GM12878 (cell line): ENCODE measurements at places on chromosomes 13 and 19. TPM values are rescaled to one million over a fixed set of nuclear protein-coding genes. Genes with fewer than 3 reads are reported as not detected.

GRCh38 chr13:34577051-34577450, 365.0 kb upstream of the NBEA start:
- no peak for DNase-seq

DNA sequence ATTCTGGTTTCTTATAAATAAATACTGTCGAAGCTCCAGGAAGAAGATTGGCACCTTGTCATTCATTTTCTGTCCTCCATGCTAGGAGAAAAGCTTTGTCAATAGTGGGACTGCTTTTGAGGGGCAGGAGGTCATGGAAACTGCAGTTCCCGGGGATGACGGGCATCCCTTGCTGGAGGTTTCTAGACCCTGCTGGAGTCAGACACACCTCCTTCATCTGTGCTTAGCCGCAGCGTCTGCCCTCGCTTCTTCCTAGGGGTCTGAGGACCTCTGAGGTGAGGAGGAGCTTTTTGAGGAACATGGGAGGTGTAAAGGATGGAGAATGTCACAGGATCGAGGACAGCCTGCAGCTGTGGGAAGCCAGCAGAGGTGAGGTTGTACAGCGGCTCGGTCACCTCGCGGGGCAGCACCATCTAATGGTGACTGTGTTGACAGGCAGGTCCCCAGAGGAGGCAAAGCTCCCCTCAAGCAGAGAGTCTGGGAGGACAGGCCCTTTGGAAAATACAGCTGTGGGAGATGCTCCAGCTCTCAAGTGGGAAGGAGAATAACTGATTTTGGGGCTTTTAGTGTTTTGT, 172.7 kb upstream of the RNF113B start:
- no peak for DNase-seq

DNA sequence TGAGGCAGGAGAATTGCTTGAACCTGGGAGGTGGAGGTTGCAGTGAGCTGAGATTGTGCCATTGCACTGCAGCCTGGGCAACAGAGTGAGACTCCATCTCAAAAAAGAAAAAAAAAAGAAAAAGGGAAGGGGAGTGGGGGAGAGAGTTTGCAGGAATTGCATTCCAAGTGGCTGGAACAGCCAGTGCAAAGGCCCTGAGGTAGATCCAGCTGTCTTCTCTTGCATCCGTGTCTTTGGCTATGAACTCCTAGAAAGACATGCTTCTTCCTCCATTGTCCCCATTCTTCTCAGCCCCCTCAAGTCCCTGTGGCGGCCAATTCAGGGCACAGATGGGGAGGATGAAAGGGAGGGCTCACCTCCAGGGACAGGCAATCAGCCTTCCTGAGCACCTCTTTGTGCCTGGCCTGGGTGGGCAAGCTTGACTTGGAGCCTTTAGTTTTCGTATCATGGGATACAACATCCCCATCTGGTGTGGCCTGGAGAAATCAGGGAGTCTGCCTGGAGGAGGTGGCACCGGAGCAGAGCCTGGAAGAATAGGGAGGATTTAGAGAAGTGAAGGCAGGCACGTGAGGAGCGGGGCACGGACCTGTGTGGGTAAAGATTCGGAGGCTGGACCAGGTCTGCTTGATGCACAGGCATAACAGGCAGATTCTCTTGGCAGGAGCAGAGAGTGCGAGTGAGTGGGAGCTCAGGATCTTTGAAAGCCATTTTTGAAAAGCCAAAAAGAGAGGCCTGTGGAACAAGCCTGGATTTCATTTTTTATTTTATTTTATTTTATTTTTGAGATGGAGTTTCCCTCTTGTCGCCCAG, 5.0 kb downstream of the ANKRD24 start:
- DNase-seq, result no peak

- no peak for DNase-seq
These were observed 135.4 kb downstream of the LACC1 start for GRCh38 chr13:44015118-44015517.

GRCh38 chr19:56836059-56836458, 4.5 kb downstream of the PEG3 start:
- DNase-seq, result no peak

DNA sequence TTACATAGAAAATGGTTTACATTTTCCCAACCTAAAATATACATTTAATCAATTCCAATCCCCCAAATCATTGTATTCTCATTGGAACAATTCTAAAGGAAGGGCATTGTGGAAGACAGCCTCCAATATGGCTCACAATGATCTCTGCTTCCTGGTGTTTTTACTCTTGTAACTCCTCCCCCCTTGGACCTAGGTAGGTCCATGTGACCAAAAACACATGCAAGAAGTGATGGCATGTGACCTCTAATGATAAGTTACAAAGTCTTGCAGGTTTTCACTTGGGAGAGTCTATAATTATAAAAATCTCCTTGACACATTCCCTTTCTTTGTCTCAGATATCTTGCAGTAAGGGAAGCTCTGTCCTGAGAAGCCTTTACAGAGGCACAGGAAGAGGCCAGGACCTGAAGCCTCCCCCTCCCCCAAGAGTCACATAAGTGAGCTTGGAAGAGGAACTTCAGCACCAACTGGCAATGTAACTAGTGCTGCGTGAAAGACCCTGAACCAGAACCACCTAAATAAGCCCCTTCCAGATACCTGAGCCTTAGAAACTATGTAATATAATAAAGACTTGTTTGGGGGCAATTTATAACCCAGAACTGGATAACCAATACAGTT, 816.2 kb upstream of the ATXN8OS start:
- no peak for DNase-seq

DNA sequence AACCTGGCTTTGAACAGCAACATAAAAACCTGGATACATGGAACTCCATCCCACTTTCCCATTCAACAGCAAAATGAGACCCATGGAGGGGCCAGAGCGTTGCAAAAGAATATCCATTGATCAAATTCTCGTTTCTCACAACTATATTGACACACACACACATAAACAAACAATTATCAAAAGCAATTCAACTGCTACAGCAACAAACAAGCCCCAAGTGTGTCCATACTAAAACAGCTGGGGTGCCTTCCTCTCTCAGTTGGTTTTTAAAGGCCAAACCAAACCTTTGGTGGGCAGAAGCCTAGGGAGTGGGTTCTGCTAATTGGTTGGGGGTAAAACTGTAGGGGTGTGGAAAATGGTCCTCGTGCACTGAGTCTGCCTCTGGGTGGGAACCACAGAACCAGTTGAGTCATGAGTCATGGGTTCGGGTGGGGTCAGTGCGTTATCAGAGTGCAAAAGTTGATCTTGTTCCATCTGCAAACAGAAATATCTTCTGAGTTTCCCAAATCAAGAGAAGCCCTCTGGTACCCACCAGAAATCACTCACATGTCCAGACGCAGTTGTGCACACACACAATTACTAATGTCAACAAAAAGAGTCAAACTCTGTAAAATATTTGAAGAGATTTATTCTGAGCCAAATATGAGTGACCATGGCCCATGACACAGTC, 18.5 kb downstream of the GPR42 start:
- DNase-seq, result no peak

GRCh38 chr19:42216653-42217519, 591 bp downstream of the DEDD2 start:
- DNase-seq, result no peak

GRCh38 chr13:63463782-63464610, 2048.3 kb upstream of the PCDH20 start:
- DNase-seq, result peak; percentile 21

DNA sequence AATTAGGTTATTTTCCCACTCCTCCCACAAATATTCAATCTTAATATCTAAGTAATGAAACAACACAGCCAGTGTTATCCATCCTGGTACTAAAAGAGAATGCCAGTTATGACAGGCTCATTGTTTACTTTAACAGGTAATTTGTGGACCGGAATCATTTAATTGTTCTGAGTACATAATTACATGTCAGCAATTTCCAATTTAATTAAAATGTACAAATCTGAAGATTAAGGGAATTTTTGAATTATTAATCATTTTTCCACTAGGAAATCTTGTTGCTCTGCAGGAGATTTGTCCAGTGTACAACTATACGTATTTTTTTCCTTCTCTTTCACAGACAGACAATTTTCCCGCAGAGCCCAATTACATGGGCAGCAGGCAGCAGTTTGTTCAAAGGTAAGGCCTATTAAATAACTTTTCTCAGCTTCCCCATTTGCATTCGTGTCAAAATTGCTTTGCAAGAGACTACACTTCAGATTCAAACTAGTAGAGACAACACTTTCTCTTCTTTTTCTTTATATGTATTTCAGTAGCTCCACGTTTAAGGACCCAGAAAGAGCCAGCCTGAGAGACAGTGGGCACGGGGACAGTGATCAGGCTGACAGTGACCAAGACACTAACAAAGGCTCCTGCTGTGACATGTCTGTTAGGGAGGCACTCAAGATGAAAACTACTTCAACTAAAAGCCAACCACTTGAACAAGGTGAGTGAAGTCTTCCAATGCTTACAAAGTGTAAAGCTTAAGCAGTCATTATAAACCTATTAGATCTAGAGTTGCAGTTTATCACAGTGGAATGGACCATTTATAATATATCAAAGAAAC, 34.8 kb downstream of the PCDH17 start:
- no peak for DNase-seq

DNA sequence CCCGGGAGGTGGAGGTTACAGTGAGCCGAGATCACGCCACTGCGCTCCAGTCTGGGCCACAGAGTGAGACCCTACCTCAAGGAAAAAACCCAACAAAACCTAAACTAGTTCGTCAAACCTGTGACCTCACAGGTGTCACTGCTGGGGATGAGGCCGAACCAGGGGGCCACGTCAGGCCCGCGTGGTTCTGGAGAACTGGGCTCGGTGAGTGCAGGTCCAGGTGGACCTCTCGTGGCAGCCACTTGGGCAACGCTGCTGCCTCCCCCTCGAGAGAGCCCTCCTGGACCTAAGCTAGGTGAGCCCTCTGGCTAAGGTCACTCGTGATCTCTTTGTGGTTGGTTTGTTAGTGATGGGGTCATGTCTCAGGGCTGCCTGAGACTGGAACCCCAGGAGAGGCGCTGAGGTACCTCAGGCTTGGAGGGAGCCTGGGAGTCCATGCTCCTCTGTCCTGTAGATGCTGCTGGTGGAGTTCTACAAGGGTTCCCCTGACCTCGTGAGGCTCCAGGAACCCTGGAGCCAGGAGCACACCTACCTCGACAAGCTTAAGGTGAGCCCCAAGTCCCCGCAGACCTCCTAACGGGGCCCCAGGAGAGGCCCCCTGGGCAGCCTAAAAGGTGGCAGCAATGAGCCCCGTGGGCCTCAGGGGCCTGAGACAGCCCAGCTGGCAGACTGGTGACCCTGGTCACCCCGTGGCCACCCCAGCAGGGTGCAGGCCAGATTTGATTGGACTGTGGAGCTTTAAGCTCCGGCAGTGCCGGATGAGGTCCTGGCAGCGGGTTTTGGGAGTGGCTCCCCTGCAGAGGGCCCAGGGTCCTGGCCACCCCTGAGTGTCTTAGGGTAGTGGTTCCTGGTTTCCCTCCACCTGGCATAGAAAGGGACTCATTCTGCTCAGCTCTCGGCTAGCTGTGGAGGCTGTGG, 15.6 kb downstream of the MPND start:
- DNase-seq, result no peak

GRCh38 chr13:34733721-34734120, 208.3 kb upstream of the NBEA start:
- DNase-seq, result no peak

DNA sequence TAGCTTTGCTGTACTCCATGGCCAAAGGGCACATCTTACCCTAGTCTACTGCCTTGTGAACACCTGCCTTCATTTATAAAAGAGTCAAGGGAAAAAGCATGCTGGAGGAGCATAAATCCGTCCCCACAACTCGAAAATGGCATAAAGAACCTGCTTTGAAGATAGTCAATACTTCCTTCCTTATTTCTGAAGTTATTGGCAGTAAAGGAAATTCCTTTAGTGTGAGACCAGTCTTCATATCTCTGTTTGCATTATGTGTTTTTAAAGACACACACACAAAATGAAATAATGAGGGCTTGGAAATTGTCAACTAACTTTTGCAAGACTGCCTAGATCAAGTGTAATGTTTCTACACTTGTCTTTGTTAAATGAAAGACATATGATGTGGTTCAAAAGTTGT, 408.4 kb downstream of the SPRY2 start:
- DNase-seq, result no peak

DNA sequence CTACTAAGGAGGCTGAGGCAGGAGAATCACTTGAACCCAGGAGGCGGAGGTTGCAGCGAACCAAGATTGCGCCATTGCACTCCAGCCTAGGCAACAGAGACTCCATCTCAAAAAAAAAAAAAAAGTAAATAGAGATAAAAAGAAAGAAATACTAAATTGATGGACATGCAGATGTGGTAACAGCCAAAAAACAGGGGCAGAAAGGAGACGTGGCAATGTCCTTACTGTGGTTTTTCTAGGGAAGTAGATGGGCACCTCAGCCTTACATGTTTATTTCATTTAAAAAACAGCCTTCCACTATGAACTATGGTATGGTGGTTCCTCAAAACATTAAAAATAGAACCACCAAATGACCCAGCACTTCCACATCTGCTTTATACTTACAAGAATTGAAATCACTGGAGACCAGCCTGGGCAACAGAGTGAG, 6.5 kb upstream of the EIF3G start:
- no peak for DNase-seq

DNA sequence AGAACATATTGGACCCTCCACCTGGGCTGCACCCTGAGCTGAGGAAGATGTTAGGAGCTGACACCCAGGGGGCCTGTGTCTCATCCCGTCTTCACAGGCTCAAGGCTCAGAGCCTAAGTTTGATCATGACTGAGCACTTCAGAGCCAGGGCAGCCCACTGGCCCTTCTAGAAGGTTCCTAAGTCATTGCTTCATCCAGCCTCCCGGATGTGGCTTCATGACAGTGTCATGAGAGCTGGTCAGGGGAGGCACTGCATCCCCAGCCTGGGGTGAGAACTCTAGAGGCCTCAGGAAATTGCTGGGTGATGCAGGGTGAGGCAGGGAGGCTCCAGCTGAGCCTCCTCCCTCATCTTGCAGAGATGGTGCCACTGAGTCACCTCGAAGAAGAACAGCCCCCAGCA, 24.9 kb upstream of the PIK3R2 start:
- no peak for DNase-seq

DNA sequence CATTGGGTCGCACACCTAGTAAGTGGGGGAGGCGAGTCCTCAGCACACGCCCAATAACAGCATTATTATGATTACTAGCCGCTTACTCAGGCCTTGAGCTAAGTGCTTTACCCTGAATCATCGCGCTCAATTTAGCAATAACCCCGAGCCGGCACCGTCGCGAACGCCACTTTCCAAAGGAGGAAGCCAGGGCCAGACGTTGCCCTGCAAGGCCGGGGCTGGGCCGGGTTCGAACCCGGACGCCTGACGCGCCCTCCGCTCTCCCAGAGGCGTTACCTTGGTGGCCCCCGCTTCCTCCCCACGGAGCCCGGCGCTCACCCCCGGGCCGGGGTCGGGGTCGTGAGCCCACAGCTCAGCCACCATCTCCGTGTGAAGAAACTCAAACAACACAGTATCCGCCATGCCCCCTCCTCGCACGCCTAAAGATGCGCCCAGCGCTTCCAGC, at the start of gene TRAPPC6A:
TRAPPC6A (minus strand) TSS at position 421 of the 445 bp plus-strand sequence; CDS start at position 402, 19 bp downstream.
- no peak for DNase-seq

GRCh38 chr13:44739120-44739519, 163.0 kb upstream of the TSC22D1 start:
- DNase-seq, result no peak

- no peak for DNase-seq
These were observed 22.2 kb upstream of the ZNF100 start for GRCh38 chr19:21789466-21790085.

The ZNF160 gene
- total RNA-seq, result 11.4 and 12.4 TPM in 2 replicates

The SMAD9 gene
- 0.05 TPM in 1 of 2 replicates, not detected in the other for total RNA-seq

The TTYH1 gene
- 0.32 and 0.36 TPM in 2 replicates for total RNA-seq

The OCEL1 gene
- 11.9 and 15.8 TPM in 2 replicates for total RNA-seq

The NCR1 gene
- not detected in 2 replicates for total RNA-seq

The FSD1 gene
- total RNA-seq, result 4.3 and 4.9 TPM in 2 replicates
